ENCODE measurements at places on chromosomes 6 and 20.

- no peak for DNase-seq
Observed at GRCh38 chr20:53270792-53271375, 298.7 kb downstream of the TSHZ2 start.

- no peak for DNase-seq
Observed at GRCh38 chr6:75438013-75438431, 55.6 kb downstream of the FILIP1 start.

- no peak for DNase-seq
Observed at GRCh38 chr6:62971976-62972658, 239.2 kb upstream of the FKBP1C start.

- no peak for DNase-seq
Observed at GRCh38 chr20:12554426-12554825, 454.3 kb upstream of the SPTLC3 start.

GRCh38 chr20:6732001-6732447 is 35.5 kb upstream of the BMP2 start:
- no peak for DNase-seq

- DNase-seq: no peak
Observed at GRCh38 chr20:53128004-53128403, 155.8 kb downstream of the TSHZ2 start.

DNA sequence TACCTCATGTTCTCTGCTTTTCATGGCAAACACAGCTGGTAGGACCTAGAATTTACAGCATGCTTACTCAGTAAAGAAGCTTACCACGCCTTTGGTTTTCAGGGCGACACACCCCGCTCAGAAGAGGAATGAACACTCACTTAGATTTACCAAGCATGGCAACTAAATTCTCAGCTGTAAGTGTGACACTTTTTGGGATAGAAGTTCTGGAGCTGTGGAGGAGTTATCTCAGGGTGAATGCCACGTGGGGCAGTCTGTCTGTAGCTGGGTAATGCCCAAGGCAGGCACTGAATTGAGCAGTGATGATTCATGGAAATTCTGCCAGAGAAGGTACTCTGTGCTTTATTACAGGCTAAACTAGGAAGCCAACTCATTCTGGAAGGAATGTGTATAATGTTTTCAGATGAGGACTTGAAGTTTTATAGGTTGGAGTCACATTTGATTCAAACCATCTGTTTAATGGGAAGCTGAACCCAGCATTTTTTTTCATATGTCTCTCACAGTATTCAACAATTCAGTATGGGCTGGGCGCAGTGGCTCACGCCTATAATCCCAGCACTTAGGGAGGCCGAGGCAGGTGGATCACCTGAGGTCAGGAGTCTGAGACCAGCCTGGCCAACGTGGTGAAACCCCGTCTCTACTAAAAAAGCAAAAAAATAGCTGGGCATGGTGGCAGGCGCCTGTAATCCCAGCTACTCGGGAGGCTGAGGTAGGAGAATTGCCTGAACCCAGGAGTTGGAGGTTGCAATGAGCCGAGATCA is 3.5 kb upstream of the PRIM2 start:
- DNase-seq: no peak

DNA sequence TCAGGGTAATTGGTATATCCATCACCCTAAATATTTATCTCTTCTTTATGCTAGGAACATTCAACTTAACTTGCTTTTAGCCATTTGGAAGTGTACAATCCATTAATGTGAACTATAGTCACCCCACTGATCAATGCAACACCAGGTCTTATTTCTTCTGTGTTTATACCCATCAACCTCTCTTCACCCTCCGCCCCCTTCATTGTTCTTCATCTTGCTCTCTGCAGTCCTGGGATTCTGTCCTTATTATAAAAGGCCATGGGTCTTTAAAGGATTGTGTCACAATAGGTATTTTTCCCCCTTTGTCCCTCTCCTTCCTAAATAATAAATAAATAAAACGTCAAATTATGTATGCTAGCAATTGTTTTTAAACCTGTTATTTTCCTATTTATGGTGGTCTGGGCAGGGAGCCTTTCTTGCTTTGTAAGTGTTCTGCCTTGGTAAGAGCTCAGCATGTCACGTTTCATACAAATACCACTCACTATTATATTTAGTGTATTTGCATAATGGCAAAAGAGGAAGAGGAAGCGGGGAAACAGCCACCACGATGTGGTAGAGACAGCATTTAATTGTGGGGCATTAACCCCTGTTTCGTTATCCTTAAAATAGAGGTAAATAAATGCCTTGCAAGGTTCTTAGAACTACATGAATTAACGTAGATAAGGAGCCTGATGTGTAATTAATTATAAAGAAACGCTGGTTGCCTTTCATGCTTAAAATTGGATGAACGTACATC is 1.9 kb downstream of the ABRACL start:
- no peak for DNase-seq

- no peak for DNase-seq
Observed at GRCh38 chr20:18705490-18705889, 108.1 kb upstream of the SCP2D1 start.

GRCh38 chr20:13638162-13638495 is 603 bp downstream of the TASP1 start:
- DNase-seq: no peak

GRCh38 chr6:126245077-126245476 is 94.8 kb upstream of the CENPW start:
- no peak for DNase-seq

GRCh38 chr20:54620611-54621010 is 145.2 kb downstream of the DOK5 start:
- no peak for DNase-seq

DNA sequence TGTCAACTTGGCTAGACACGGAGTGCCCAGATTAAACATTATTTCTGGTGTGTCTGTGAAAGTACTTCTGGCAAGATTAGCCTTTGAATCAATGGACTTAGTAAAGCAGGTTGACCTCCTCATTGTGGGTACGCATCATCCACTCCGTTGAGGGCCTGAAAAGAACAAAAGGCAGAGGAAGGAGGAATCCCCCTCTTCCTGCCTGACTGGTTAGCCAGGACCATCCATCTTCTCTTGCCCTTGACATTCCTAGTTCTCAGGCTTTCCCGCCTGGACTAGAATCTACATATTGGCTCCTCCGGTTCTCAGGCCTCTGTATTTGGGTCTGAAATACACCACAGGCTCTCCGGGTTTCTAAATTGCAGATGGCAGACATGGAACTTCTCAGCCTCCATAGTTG is 74.0 kb upstream of the POPDC3 start:
- DNase-seq: no peak

GRCh38 chr6:126661646-126662045 is 321.7 kb downstream of the CENPW start:
- no peak for DNase-seq

GRCh38 chr6:11055127-11055627 is 11.1 kb upstream of the ELOVL2 start:
- DNase-seq: no peak

- DNase-seq: no peak
Observed at GRCh38 chr6:3232017-3232945, 4.8 kb upstream of the TUBB2B start.

GRCh38 chr20:57294550-57294949 is 28.1 kb upstream of the BMP7 start:
- no peak for DNase-seq

DNA sequence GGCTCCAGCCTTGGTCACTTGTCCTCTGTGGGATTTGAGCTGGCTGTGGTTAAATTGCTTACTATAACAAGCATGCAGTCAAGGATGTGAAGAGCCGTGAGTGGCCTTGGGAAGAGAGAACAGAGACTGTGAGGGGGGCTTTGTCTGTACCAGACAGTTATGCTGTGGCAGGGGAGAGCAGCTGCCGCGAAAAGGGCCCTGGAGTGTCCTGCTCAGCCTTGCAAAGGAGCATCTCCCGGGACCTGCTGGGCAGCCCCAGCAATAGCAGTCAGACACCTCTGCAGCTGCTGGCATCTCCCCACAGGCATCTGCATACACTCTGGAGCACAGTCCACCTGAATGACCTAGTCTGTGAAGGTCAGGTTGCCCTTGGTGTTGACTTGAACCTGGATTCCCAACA is 6.3 kb downstream of the EBF4 start:
- DNase-seq: no peak

GRCh38 chr6:119147101-119148053 is 68.9 kb upstream of the FAM184A start:
- DNase-seq: peak; percentile 65

GRCh38 chr20:23537030-23537429 is 31.3 kb downstream of the CST9L start:
- DNase-seq: no peak

DNA sequence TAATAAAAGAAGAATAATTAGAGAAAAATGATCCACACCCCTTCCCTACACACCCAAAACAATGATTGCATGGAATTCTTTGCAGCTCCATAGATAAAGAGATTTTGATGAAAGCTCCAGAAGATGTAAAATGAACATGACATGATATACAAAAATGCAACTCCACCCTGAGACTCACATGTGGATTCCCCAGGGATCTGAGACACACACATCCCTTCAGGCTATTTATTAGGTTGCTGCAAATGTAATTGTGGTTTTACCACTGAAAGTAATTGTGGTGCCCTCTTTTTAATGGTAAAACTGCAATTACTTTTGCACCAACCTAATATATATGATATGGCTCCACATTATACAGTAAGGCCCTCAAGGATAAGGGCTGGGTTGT is 40.4 kb upstream of the TBC1D7 start:
- no peak for DNase-seq

DNA sequence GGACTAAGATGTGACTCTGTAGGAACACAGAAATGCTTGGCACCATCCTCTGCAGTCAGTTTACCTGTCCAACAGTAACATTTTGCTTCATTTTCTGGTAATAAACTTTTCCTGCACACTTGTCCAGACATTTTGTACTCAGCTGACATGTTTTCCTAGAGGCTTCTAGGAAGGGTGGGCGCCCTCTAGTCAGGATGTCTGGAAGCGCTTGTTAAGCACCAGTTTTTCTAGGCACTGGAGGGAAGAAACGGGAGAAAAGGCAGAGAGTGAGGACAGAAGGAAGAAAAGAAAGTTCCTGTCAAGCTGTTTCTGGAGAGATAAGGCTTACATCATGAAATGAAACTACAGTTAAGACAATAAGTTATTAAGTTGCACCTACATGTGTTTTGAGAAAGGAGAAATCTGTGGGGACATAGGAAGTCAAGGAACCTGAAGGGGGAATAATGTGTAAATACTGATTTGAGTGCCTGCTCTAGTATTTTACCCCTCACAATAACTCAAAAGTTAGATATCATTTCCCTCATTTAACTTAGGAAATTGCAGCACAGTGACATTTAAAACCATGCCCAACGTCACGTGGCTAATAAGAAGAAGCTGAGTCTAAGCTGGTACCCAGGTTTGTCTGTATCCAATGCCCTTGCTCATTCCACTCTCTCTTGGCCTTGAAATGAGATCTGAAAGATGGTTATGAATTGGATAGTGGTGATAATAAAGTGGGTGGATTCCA is 42.7 kb upstream of the TNFRSF21 start:
- DNase-seq: no peak

DNA sequence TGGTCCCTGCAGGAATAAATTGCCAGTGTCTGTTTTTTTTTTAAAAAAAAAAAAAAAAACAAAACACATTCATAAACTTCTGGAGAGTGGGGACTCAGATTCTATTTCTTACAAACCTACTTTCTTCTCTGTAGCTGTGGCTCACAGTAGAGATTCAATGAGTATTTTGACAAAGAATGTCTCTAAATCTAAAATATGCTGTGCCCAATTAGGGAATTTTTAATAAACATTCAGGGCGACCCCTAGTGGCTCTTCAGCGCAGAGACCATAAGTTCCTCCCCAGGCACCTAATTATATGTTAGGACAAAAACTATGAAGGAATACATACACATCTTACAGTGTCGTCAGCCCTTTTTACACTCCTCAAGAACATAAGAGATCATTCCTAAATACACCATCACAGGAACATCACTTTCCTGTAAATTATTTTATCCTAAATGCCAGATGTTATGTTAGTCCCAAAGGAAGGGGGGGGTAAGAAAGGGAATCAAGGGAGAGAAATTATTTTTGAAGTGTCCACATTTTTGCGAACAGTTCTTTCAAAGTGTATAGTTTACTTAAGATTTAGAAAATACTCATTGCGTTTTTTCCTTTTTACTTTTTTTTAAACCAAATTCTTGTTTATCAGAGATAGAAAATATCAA is 21.8 kb upstream of the NAA20 start:
- peak; percentile 31 for DNase-seq

DNA sequence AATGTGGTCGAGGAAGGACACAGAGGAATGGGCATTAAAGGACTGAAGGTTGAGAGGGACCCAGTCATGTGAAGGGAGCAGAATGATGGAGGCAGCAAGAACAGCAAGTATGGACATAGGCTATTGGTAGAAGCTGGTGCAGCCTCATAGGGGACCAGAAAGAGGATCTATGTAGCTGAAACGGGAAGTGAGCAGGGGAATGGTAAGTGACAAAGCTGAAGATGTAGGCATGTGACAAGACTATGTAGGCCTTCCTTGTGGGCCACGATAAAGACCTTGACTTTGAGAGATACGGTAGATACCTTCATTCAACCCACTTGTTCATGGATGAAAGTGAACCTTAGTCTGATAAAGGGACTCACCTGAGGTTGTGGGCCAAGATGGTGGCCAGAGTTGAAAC is 3.5 kb downstream of the CTNNBL1 start:
- DNase-seq: no peak

DNA sequence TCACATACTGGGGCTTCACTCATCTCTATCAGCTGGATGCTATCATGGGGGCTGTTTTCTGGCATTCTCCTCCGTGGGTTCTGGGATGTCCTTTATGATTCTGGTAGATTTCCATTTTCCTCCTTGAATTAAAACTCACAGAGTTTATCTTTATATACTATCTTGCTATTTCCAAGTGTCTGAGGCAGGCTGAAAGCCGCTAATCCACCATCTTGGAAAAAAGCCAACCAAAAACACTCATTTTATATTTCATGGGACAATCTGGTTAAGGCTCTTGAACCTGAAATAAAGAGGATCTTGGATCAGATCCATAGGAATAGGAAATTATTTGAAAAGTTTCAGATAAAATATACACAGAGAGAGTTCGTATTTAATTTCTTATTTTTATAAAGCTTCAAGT is 86.0 kb downstream of the AFG1L start:
- no peak for DNase-seq

GRCh38 chr20:3729378-3729777 is 3.1 kb upstream of the HSPA12B start:
- DNase-seq: no peak

DNA sequence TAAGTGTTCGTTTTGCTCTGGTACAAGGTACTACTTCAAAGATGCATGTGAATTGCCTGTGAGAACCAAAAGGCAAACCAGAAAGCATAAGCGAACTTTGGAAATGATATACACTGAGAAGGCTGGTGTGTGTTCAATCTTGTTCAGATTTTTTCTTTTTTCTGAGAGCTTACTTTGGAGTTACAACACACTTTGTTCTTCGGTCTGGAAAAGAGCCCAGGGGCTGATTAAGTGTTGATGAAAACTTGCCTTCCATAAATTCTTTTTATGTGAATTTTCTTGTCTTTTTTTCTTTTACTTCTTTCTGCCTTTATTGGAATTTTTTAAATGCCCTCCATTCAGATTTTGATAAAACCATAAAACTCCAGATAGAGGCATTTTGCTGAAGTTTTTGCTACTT is 395.1 kb upstream of the SASH1 start:
- DNase-seq: no peak

GRCh38 chr6:26103141-26103769 is 16.0 kb downstream of the HFE start:
- no peak for DNase-seq

GRCh38 chr20:13220194-13220903 is 725 bp upstream of the ISM1 start:
- DNase-seq: peak; percentile 23
